Activated CD4-positive, alpha-beta T cell treated with anti-CD3 and anti-CD28 coated beads, Interleukin-2, amount 10 ng/mL, durations not matched to agents 24 days and 14 days (primary cell): ENCODE measurements at places on chromosomes 5 and 9. TPM values are rescaled to one million over a fixed set of nuclear protein-coding genes. Genes with fewer than 3 reads are reported as not detected.

GRCh38 chr5:79529110-79529509, 15.2 kb upstream of the HOMER1 start:
- DNase-seq = no peak
- H3K4me3 ChIP-seq = no peak overlapping the region
- no peaks in the 10 kb centered on the region for H3K36me3 ChIP-seq
- peaks cover 7% of the 10 kb centered on the region for H3K27me3 ChIP-seq
- H3K27ac ChIP-seq = no peak overlapping the region

DNA sequence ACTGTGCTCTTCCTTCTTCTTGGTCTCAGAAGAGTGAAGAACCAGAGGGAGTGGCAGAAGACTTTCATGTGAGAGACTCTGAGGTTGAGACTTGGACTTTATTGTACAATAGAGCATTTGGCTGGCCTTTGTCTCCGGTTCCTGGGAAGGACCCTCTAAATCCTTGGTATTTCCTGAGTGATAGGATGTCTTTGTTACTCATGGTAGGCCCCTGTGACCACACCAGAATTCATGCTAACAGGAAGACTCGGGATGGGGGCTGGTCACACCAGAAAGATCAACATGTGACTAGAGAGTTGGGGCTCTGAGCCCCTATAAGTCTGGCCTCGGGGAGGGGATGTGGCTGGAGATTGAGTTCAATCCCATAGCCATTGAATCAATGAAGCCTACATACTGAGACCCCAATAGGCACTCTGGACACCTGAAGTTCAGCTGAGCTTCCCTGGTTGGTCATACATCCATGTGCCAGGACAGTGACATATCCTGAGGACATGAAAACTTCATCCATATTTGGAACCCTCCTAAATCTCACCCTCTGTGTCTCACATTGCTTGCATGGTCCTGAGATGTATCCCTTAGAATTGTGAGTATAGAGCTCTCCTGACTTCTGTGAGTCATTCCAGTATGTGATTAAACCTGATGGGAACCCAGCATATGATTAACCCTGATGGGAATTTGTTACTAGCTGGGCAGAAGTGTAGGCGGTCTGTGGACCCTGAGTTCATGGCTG, 201.7 kb downstream of the GADD45G start:
- no peak overlapping the region for H3K27ac ChIP-seq
- no peak for DNase-seq
- no peak overlapping the region for H3K4me3 ChIP-seq
- H3K36me3 ChIP-seq = no peaks in the 10 kb centered on the region

GRCh38 chr9:34454571-34455065, 3.8 kb downstream of the FAM219A start:
- H3K36me3 ChIP-seq = peaks cover 1% of the 10 kb centered on the region
- H3K27me3 ChIP-seq = peaks cover 6% of the 10 kb centered on the region
- peaks cover 55% of the 10 kb centered on the region for H3K4me1 ChIP-seq
- H3K27ac ChIP-seq = no peak overlapping the region
- DNase-seq = peak; percentile 65

- DNase-seq = no peak
- no peak overlapping the region for H3K4me3 ChIP-seq
These were observed 32.2 kb downstream of the FRMPD1 start for GRCh38 chr9:37682951-37683350.

CNTLN gene
- 1.6 and 2.3 TPM in 2 replicates for total RNA-seq

GRCh38 chr5:158431369-158432029, 572.6 kb upstream of the CLINT1 start:
- peaks cover 45% of the 10 kb centered on the region for H3K4me1 ChIP-seq
- H3K27ac ChIP-seq = peak overlapping the region; percentile 40
- H3K4me3 ChIP-seq = no peak overlapping the region
- H3K27me3 ChIP-seq = no peaks in the 10 kb centered on the region

DMGDH gene
- not detected in 2 replicates for total RNA-seq

DNA sequence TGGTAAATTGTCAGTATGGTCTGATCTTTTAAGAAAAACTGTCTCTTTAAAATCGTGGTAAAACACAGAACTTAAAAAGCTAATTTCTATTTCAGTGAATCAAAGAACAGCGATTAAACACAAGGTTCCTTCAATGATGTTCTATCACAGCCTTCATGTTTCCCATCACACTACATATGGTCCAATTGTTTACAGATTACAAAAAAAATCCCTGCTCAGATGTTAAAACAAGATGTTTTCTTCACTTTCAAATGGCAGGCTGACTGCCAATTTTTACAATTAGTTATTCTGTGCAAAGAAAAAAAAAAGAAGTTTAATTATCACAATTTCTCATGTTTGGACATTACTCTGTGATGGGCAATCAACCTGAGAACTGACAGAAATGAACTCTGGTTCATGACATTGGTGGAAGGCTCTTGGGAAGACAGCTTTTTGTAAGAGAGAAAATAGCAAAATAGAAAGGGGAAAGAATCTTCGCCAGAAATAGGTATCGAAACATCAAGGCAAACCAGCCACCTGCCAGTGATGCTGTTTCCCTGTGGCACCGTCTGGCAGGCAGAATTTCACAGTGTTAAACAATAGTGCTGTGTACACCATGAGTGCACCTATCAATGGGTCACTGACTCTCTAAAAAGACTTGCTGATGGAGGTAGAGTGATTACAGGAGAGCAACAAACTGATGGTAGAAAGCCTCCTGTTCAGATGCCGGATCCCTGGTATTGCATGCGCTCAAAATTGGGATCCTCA, 1020.0 kb upstream of the ARRDC3 start:
- H3K27ac ChIP-seq = no peak overlapping the region
- no peaks in the 10 kb centered on the region for H3K36me3 ChIP-seq
- no peaks in the 10 kb centered on the region for H3K27me3 ChIP-seq

DNA sequence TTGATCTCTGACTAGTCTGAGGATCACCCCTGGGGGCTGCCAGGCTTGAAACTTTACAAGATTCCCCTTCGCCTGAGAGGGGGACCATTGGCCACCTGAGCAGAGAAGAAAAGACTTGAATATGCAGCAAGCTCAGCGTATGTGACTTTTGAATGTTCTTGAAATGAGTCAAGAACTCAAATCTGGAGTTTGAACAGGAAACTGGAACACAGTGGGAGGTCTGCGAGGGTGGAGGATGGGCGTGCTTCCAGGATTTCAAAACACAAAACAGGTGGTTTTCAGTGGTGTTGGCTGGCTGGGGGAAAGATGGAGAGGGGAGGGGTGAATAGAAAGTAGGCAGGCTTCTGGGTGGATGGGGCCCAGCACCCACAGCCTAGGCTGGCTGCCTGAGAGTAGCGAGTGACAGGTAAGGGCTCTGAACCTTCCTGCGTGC, 40.6 kb downstream of the TMEM174 start:
- H3K4me3 ChIP-seq = no peak overlapping the region
- peaks cover 74% of the 10 kb centered on the region for H3K27me3 ChIP-seq
- peak overlapping the region; percentile 27 for H3K27ac ChIP-seq

PDGFRB gene
- 0.62 and 1.5 TPM in 2 replicates for total RNA-seq

ANKRA2 gene
- 18.5 and 19.7 TPM in 2 replicates for total RNA-seq

DNA sequence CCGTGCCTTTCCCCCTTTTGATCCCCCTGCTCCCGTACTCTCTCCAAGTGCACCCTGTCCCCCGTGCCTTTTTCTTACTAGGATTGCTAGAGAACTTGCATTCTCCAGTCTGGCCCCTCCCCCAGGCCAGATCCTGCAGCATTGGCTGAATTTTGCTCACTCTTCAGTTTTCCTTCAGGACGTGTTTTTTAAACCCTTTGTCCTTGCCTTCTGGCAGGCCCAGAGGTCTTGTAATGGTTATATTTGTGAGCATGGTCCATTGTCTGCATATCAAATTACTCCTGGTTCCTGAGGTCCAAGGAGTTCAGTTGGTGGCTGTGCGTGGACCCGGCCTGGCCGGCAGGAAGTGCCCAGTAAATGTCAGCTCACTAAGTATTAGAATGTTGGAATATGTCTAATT, 606 bp downstream of the TBC1D13 start:
- no peaks in the 10 kb centered on the region for H3K27me3 ChIP-seq
- H3K4me3 ChIP-seq = peak overlapping the region; percentile 95
- peaks cover 8% of the 10 kb centered on the region for H3K36me3 ChIP-seq
- peaks cover 19% of the 10 kb centered on the region for H3K4me1 ChIP-seq
- peak overlapping the region; percentile 91 for H3K27ac ChIP-seq
- peak; percentile 71 for DNase-seq

GRCh38 chr9:133956520-133957076, 35.5 kb downstream of the VAV2 start:
- H3K4me1 ChIP-seq = peaks cover 7% of the 10 kb centered on the region
- no peak overlapping the region for H3K27ac ChIP-seq
- H3K27me3 ChIP-seq = no peaks in the 10 kb centered on the region
- H3K4me3 ChIP-seq = no peak overlapping the region

SPATA31A3 gene
- total RNA-seq = not detected in 2 replicates

SPINK1 gene
- not detected in 2 replicates for total RNA-seq

PCDHB15 gene
- not detected in 2 replicates for total RNA-seq

DNA sequence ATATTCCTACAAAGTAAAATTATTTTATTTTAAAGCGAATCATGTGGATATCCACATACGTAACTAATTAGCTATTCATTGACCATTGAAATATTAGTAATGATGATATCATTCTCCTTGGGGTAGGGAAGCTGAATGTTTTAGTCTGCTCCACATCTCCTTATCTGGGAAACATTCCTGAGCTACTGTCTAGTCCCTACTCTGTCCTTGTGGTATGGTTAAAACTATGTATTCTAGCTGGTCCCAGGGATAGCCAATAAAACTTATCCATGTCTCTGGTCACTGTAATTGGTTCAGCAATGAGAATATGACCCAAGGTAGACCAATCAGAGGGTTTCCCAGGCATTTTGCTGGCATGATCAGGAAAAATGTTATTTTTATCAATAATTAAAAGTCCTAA, 76.0 kb upstream of the DAP start:
- H3K4me1 ChIP-seq = no peaks in the 10 kb centered on the region
- H3K36me3 ChIP-seq = no peaks in the 10 kb centered on the region
- DNase-seq = no peak
- peaks cover 8% of the 10 kb centered on the region for H3K27me3 ChIP-seq
- no peak overlapping the region for H3K27ac ChIP-seq

TMEM215 gene
- total RNA-seq = not detected in 2 replicates

- H3K27me3 ChIP-seq = peaks cover 31% of the 10 kb centered on the region
- peaks cover 26% of the 10 kb centered on the region for H3K4me1 ChIP-seq
- peak; percentile 84 for DNase-seq
- no peaks in the 10 kb centered on the region for H3K36me3 ChIP-seq
- peak overlapping the region; percentile 69 for H3K27ac ChIP-seq
These were observed 23.1 kb upstream of the TDRD7 start for GRCh38 chr9:97388721-97389238.

- H3K4me3 ChIP-seq = no peak overlapping the region
- DNase-seq = no peak
- H3K27me3 ChIP-seq = no peaks in the 10 kb centered on the region
- H3K4me1 ChIP-seq = no peaks in the 10 kb centered on the region
- no peak overlapping the region for H3K27ac ChIP-seq
- no peaks in the 10 kb centered on the region for H3K36me3 ChIP-seq
These were observed 91.3 kb downstream of the COMMD10 start for GRCh38 chr5:116176121-116176520.

IL4 gene
- 20.5 and 21.2 TPM in 2 replicates for total RNA-seq

IRX2 gene
- not detected in 2 replicates for total RNA-seq

DNA sequence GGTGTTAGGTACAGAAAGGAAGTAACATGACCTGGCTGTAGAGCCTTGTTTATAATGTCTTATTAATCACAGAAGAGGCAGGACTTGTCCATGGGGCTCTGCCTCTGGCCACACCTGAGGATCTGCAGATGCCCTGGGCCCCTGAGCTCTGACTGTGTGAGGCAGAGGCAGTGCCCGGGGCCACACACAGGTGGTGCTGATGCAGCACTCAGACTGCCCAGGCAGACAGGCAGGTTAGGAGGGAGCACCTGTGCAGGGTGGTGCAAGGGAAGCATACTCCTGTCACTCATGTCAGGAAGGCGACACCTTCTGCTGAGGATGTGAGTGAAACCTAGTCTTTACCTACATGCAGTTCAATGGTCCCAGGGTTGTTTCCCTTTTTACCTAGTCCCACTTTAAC, 88.7 kb downstream of the CFAP90 start:
- no peak overlapping the region for H3K27ac ChIP-seq
- H3K27me3 ChIP-seq = peaks cover 1% of the 10 kb centered on the region
- H3K36me3 ChIP-seq = no peaks in the 10 kb centered on the region
- DNase-seq = no peak
- no peak overlapping the region for H3K4me3 ChIP-seq

SEMA5A gene
- not detected in 2 replicates for total RNA-seq

DNA sequence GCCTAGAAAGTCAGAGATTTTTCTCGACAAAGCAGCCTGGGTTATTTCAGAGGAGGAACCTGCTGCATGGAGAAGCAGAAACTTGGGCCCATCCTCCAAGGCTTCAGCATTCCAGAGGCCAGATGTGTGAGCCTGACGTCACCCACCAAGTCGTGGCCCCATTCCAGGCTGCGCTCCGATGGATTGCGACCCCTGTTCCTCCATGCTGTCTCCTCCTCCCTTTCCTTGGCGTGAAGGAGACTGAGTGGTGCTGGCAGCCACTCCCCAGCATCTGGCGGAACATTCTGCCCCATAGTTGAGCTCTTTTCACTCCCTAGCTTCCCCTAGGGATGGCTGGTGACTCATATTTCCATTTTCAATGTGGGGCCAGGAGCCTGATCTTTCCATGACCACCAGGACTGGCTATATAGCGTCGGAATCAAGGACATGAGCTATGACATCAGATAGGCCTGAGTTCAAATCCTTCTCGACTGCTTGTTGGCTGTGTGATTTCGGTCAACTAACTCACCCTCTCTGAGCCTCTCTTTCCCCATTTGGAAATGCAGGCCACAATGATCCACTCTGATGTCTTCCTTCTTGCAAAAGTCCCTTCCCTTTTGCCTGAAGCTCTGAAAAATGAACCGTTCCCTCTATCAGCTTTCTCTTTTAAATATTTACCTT, 24.5 kb upstream of the DUSP1 start:
- H3K27ac ChIP-seq = no peak overlapping the region
- H3K27me3 ChIP-seq = no peaks in the 10 kb centered on the region
- H3K36me3 ChIP-seq = no peaks in the 10 kb centered on the region
- no peak overlapping the region for H3K4me3 ChIP-seq

SOHLH1 gene
- not detected in 2 replicates for total RNA-seq

GRCh38 chr5:55708732-55709131, 3.4 kb downstream of the SLC38A9 start:
- no peak overlapping the region for H3K27ac ChIP-seq
- H3K36me3 ChIP-seq = peaks cover 13% of the 10 kb centered on the region
- peaks cover 34% of the 10 kb centered on the region for H3K4me1 ChIP-seq

DNA sequence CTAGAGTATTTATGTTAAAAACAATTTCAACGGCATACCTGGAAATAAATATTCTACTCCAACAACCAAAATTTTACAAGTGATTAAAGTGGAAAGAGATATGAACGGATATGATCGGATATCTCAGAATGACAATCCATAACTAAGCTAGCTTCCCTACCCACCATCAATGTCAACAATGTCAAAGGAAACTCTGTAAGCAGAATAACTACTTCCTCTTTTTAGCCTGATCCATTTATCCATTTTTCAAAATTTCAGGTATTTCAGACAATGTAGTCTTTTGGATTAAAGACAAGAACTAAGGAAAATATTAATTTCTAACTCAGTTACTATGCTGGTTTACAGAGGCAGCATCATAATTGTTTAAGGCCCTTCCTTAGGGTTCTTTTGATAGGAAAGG, 188.7 kb downstream of the DENND1A start:
- peaks cover 2% of the 10 kb centered on the region for H3K36me3 ChIP-seq
- H3K27ac ChIP-seq = no peak overlapping the region
- H3K4me1 ChIP-seq = no peaks in the 10 kb centered on the region
- no peak for DNase-seq

PAX5 gene
- total RNA-seq = 0.16 and 0.33 TPM in 2 replicates

GRCh38 chr9:131847665-131848354, 107.9 kb upstream of the RAPGEF1 start:
- H3K4me3 ChIP-seq = no peak overlapping the region
- H3K27me3 ChIP-seq = peaks cover 2% of the 10 kb centered on the region
- no peaks in the 10 kb centered on the region for H3K36me3 ChIP-seq
- no peak for DNase-seq
- peaks cover 8% of the 10 kb centered on the region for H3K4me1 ChIP-seq
